A549 treated with Mapracorat at 1 μM for 4 hours (cell line): ENCODE measurements at places on chromosomes 12 and 14. TPM values are rescaled to one million over a fixed set of nuclear protein-coding genes. Genes with fewer than 3 reads are reported as not detected.

Gene SLC17A8
- 0.03 TPM in 1 of 5 replicates, not detected in the others for total RNA-seq

Gene FKBP3
- total RNA-seq, result 109 to 149 TPM (median 116 TPM) in 5 replicates

Gene CLEC4D
- not detected in 5 replicates for total RNA-seq

Gene CELA1
- not detected in 5 replicates for total RNA-seq

Gene ZFHX2
- total RNA-seq, result 0.47 to 0.95 TPM (median 0.81 TPM) in 5 replicates

Gene GPRC5D
- not detected in 5 replicates for total RNA-seq

Gene B3GNT4
- 0.45 to 0.96 TPM (median 0.77 TPM) in 5 replicates for total RNA-seq

Gene LRRC10
- total RNA-seq, result not detected in 5 replicates

Gene AQP6
- 0.11 TPM in 1 of 5 replicates, not detected in the others for total RNA-seq
